ENCODE measurements at places on chromosomes 6 and 20. TPM values are rescaled to one million over a fixed set of nuclear protein-coding genes. Genes with fewer than 3 reads are reported as not detected.

GRCh38 chr20:8621001-8621400, 447.9 kb upstream of the PLCB4 start:
- H3K36me3 ChIP-seq = no peaks in the 10 kb centered on the region
- H3K27me3 ChIP-seq = no peaks in the 10 kb centered on the region
- no peak for DNase-seq
- H3K27ac ChIP-seq = no peak overlapping the region

The MYT1 gene
- not detected for total RNA-seq

- H3K4me3 ChIP-seq = peak overlapping the region; percentile 84
- H3K36me3 ChIP-seq = peaks cover 7% of the 10 kb centered on the region
- H3K27me3 ChIP-seq = no peaks in the 10 kb centered on the region
- peaks cover 9% of the 10 kb centered on the region for H3K4me1 ChIP-seq
- H3K27ac ChIP-seq = peak overlapping the region; percentile 57
- DNase-seq = no peak
These were observed 8.7 kb downstream of the SLC17A5 start for GRCh38 chr6:73644941-73645591.

GRCh38 chr6:143111443-143111842, 50.8 kb downstream of the AIG1 start:
- no peaks in the 10 kb centered on the region for H3K36me3 ChIP-seq
- no peak overlapping the region for H3K27ac ChIP-seq
- no peaks in the 10 kb centered on the region for H3K27me3 ChIP-seq

- no peak for DNase-seq
- H3K36me3 ChIP-seq = no peaks in the 10 kb centered on the region
- H3K4me3 ChIP-seq = no peak overlapping the region
- peaks cover 21% of the 10 kb centered on the region for H3K4me1 ChIP-seq
- no peak overlapping the region for H3K27ac ChIP-seq
- peaks cover 2% of the 10 kb centered on the region for H3K27me3 ChIP-seq
These were observed 104.3 kb downstream of the ADGRG6 start for GRCh38 chr6:142406131-142406530.

The BTN1A1 gene
- total RNA-seq = not detected

Data from activated CD8-positive, alpha-beta T cell treated with anti-CD3 and anti-CD28 coated beads for 36 hours (primary cell).